ENCODE measurements at places on chromosomes 2 and 18. TPM values are rescaled to one million over a fixed set of nuclear protein-coding genes. Genes with fewer than 3 reads are reported as not detected.
A peak's percentile ranks its signal among the peaks of the same experiment; 100 is the strongest.

SERPINB10 gene
- total RNA-seq: not detected

VIT gene
- total RNA-seq: 0.15 TPM

AGXT gene
- total RNA-seq: not detected

AMMECR1L gene
- total RNA-seq: 25.2 TPM

B3GNT7 gene
- 1.9 TPM for total RNA-seq

SCYGR4 gene
- not detected for total RNA-seq

GRCh38 chr2:43273529-43273928 lies 47.1 kb upstream of the ZFP36L2 start:
- no peak for DNase-seq
- H3K27me3 ChIP-seq: no peaks in the 10 kb centered on the region
- peaks cover 2% of the 10 kb centered on the region for H3K36me3 ChIP-seq
- peak overlapping the region; percentile 87 for H3K27ac ChIP-seq
- H3K4me1 ChIP-seq: peaks cover 73% of the 10 kb centered on the region

DNA sequence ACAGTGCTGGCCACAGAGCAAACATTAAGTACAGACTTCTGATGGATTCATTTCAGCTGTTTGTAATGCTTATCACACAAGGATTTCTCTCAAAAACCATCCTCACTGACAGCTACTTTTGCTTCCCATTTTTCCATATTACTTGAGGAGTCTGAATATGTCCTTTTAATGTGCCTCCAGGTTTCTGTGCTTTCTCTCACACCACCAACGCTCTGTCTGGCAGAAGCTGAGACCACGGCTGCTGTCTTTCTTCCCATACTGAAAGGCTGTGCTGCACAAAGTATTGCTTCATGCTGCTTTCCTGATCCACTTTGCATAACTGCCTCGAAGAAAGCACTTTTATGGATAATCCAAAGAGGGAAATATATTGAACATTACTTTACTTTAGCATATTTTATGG lies 312.1 kb upstream of the ZEB2 start:
- H3K4me1 ChIP-seq: peaks cover 12% of the 10 kb centered on the region
- no peak for DNase-seq
- H3K4me3 ChIP-seq: no peak overlapping the region
- no peak overlapping the region for H3K27ac ChIP-seq
- no peaks in the 10 kb centered on the region for H3K36me3 ChIP-seq

- peaks cover 22% of the 10 kb centered on the region for H3K36me3 ChIP-seq
- no peak overlapping the region for H3K4me3 ChIP-seq
- DNase-seq: no peak
- no peaks in the 10 kb centered on the region for H3K27me3 ChIP-seq
Observed at GRCh38 chr2:46364797-46365457, 67.7 kb downstream of the EPAS1 start.

GRCh38 chr2:232698556-232699091 lies 1.5 kb downstream of the GIGYF2 start:
- no peak for DNase-seq
- H3K36me3 ChIP-seq: peaks cover 5% of the 10 kb centered on the region
- peak overlapping the region; percentile 77 for H3K27ac ChIP-seq
- H3K4me1 ChIP-seq: peaks cover 37% of the 10 kb centered on the region
- H3K4me3 ChIP-seq: peak overlapping the region; percentile 95

DNA sequence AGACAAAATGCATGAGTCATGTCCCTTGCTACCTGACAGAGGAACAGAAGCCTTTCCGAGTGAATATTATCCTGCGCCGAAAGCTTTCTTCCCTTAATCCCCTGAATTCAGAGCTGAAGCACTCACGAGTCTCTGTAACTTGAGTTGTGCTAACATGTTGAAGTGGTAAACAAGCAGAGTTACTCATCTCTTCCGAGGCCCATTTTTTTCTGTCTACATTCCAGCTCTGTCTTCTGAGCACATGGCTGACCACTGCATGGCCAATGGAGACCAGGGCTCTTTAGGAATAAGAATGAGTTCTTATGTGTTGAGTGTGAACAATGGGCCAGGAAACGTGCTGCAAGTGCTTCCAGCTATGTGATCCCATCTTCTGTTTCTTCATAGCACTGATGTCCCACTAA lies 73.1 kb upstream of the PID1 start:
- DNase-seq: no peak
- H3K4me3 ChIP-seq: no peak overlapping the region
- H3K4me1 ChIP-seq: no peaks in the 10 kb centered on the region
- no peak overlapping the region for H3K27ac ChIP-seq

DNA sequence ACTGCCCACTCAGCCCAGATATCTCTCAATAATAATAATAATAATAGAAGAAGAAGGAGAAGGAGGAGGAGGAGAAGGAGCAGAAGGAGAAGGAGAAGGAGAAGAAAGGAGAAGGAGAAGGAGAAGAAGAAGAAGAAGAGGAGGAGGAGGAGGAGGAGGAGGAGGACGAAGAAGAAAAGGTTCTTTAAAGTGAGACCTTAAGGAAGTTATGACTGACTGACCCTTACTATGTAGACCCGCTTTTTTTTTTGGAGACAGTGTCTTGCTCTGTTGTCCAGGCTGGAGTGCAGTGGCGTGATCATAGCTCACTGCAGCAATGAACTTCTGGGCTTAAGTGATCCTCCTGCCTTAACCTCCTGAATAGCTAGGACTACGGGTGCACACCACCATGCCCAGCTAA lies 88.9 kb upstream of the RFX8 start:
- peaks cover 7% of the 10 kb centered on the region for H3K4me1 ChIP-seq
- no peak overlapping the region for H3K4me3 ChIP-seq
- no peak for DNase-seq
- H3K27me3 ChIP-seq: peaks cover 33% of the 10 kb centered on the region
- H3K27ac ChIP-seq: no peak overlapping the region
- H3K36me3 ChIP-seq: no peaks in the 10 kb centered on the region

GRCh38 chr2:160838147-160838546 lies 322.1 kb upstream of the TANK start:
- no peak for DNase-seq
- H3K4me3 ChIP-seq: no peak overlapping the region
- peaks cover 2% of the 10 kb centered on the region for H3K36me3 ChIP-seq
- no peak overlapping the region for H3K27ac ChIP-seq
- peaks cover 17% of the 10 kb centered on the region for H3K4me1 ChIP-seq

- peak; percentile 71 for DNase-seq
- peak overlapping the region; percentile 97 for H3K27ac ChIP-seq
- peaks cover 53% of the 10 kb centered on the region for H3K4me1 ChIP-seq
- no peak overlapping the region for H3K4me3 ChIP-seq
- H3K36me3 ChIP-seq: peaks cover 20% of the 10 kb centered on the region
Observed at GRCh38 chr2:47007223-47007825, 91.7 kb upstream of the MCFD2 start.

DNA sequence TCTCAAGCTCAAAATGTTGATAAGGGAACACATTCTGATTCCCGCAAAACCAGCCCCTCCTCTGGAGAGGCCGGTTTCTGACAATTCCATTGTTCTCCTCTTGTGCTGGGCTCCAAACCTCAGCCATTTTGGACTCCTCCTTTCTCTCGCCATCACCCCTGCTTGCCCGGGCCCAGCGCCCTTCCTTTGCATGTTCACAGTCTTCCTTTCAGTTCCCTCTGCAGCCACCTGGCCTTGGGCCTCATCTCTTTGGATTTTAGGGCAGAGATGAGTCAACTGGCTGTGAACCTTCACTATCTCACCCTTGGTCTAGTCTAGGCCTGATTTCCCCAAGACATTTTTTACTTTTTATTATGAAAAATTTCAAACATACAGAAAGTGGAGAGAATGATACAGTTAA lies 155.9 kb upstream of the MAP3K20 start:
- peaks cover 12% of the 10 kb centered on the region for H3K4me1 ChIP-seq
- H3K27me3 ChIP-seq: no peaks in the 10 kb centered on the region
- DNase-seq: no peak
- no peak overlapping the region for H3K27ac ChIP-seq
- no peak overlapping the region for H3K4me3 ChIP-seq

DNA sequence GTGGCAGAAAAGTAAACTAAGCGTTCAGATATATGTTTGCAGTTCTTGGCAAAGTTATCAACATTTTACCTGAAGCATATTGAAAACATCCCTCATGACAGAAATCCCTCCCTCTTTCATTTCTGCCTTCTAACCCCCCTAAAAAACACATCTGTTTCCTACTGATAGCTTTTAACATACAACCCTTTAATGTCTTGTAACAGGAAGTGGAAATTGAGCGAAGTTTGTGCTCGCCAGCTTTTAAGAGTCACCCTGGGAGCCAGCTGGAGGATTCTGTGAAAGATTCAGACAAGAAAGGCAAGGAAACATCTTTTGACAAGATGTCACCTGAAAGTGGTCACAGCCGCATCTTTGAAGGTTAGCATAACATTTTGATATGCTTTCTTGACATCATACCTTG lies 247.4 kb downstream of the XIRP2 start:
- H3K4me3 ChIP-seq: no peak overlapping the region
- H3K27me3 ChIP-seq: no peaks in the 10 kb centered on the region
- H3K36me3 ChIP-seq: no peaks in the 10 kb centered on the region
- no peak for DNase-seq

DNA sequence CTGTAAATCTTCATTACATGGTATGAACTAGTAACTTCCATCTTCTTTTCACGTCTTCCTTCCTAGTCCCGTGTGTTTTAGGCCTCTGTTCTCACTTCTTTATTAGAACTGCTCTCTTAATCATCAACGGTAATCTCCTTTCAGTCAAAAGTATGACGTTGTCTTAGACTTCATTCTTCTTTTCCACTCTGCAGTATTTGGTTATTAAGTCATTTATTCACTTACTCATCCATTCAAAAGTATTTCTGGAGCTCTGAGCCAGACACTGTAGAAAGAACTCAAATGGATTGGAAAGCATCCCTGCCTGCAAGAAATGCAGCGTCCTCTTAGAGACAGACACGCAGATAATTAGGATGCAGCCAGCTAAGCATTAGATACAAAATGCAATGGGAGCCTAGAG lies 494.6 kb upstream of the NRP2 start:
- no peak overlapping the region for H3K4me3 ChIP-seq
- DNase-seq: no peak
- no peak overlapping the region for H3K27ac ChIP-seq
- H3K36me3 ChIP-seq: peaks cover 4% of the 10 kb centered on the region
- no peaks in the 10 kb centered on the region for H3K27me3 ChIP-seq

GRCh38 chr2:86157009-86157556 lies 38.2 kb downstream of the IMMT start:
- peaks cover 21% of the 10 kb centered on the region for H3K36me3 ChIP-seq
- H3K27me3 ChIP-seq: no peaks in the 10 kb centered on the region
- DNase-seq: no peak

DNA sequence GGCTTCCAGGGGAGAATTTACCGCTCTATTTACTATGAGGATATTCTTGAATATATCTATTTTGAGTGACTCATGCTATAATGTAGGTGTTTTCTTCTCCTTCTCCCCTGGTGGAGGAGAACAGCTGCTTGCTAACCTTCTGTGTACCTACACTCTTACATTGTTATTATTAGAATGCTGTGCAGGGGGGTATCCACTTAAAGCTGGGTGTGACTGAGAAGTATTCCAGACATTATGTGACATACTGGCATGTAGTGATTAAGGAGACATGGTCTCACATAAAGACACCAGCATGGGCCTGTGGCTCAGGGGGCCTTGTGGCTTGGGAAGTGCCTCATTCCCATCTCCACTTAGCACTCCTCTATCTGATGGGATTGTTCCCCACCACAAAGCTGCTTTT lies 287.9 kb downstream of the PTPRM start:
- H3K27me3 ChIP-seq: no peaks in the 10 kb centered on the region
- H3K27ac ChIP-seq: no peak overlapping the region
- H3K4me3 ChIP-seq: no peak overlapping the region
- H3K36me3 ChIP-seq: peaks cover 2% of the 10 kb centered on the region
- DNase-seq: no peak
- peaks cover 42% of the 10 kb centered on the region for H3K4me1 ChIP-seq

DNA sequence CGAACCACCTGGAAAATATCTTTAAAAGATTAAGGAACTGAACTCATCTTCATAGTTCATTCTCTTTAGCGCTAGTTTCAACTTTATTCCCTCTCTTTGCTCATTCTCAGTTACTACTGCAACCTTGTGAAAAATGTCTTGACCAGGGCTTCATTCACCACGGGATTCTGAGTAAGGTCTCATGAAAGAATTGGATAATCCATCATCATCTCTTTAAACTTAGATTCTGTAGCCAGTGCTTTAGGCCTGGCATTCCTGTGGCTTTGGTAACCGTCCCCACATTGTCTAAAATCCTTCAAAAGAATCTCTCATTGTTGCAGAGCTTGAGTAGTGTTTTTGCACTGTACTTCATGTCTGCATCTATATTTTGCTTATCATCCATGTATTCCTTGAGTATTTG lies 229.5 kb downstream of the ETAA1 start:
- no peak overlapping the region for H3K4me3 ChIP-seq
- peaks cover 13% of the 10 kb centered on the region for H3K27me3 ChIP-seq
- no peak overlapping the region for H3K27ac ChIP-seq
- no peak for DNase-seq

GRCh38 chr2:33619028-33619427 lies 19.9 kb upstream of the FAM98A start:
- no peak overlapping the region for H3K4me3 ChIP-seq
- no peaks in the 10 kb centered on the region for H3K27me3 ChIP-seq
- H3K27ac ChIP-seq: no peak overlapping the region
- DNase-seq: no peak

GRCh38 chr2:20516291-20516645 lies 69.4 kb downstream of the RHOB start:
- no peaks in the 10 kb centered on the region for H3K36me3 ChIP-seq
- no peak overlapping the region for H3K27ac ChIP-seq
- peaks cover 23% of the 10 kb centered on the region for H3K4me1 ChIP-seq
- H3K27me3 ChIP-seq: no peaks in the 10 kb centered on the region
